ENCODE measurements at places on chromosomes 12 and 14. TPM values are rescaled to one million over a fixed set of nuclear protein-coding genes. Genes with fewer than 3 reads are reported as not detected.

The COPZ1 gene
- 157 TPM for total RNA-seq

The AICDA gene
- total RNA-seq: 0.17 TPM

The MMP17 gene
- total RNA-seq: 5.2 TPM

The TSHR gene
- total RNA-seq: 0.15 TPM

The PXN gene
- total RNA-seq: 90.7 TPM

Data from left lung (tissue), 14 donors.